Activated CD8-positive, alpha-beta memory T cell treated with anti-CD3 and anti-CD28 coated beads, Interleukin-2, amount 50 U/mL, for 48 hours (primary cell): ENCODE measurements at places on chromosomes 2 and 18.
A peak's percentile ranks its signal among the peaks of the same experiment; 100 is the strongest.

GRCh38 chr2:122736279-122736678, 980.8 kb downstream of the TSN start:
- DNase-seq = no peak

- peak; percentile 26 for DNase-seq
These were observed 151.1 kb downstream of the MBP start for GRCh38 chr18:76981396-76981968.

DNA sequence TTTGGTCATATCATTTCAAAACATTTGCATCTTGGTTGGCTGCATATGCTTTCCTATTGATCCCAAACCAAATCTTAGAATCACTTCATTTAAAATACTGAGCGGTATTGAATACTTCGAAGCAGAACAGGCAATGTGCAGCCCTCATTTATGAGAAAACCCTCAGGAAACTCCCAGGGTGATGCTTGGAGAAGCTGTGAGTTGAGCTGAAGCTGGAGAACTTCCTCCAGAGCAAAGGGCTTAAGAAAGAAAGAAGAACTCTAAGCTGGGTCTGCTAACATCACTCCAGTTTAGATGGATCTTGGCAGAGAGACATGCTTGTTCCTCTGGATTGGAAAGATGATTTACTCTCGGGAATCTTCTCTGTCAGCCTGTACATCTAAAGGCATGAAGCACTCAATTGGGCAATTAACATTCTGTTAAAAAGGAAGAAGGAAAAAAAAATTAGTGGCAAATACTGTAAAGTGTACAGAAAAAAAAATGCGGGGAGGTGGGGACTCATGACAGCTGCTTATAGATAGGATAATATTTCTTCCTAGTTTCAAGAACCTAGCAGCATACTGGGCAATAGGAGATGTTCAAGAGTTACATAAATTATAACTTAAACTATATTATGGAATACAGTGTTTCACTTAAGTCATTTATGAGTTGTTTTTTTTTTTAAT, 49.5 kb downstream of the ATIC start:
- no peak for DNase-seq

GRCh38 chr18:63454497-63454896, 22.3 kb upstream of the SERPINB5 start:
- no peak for DNase-seq

DNA sequence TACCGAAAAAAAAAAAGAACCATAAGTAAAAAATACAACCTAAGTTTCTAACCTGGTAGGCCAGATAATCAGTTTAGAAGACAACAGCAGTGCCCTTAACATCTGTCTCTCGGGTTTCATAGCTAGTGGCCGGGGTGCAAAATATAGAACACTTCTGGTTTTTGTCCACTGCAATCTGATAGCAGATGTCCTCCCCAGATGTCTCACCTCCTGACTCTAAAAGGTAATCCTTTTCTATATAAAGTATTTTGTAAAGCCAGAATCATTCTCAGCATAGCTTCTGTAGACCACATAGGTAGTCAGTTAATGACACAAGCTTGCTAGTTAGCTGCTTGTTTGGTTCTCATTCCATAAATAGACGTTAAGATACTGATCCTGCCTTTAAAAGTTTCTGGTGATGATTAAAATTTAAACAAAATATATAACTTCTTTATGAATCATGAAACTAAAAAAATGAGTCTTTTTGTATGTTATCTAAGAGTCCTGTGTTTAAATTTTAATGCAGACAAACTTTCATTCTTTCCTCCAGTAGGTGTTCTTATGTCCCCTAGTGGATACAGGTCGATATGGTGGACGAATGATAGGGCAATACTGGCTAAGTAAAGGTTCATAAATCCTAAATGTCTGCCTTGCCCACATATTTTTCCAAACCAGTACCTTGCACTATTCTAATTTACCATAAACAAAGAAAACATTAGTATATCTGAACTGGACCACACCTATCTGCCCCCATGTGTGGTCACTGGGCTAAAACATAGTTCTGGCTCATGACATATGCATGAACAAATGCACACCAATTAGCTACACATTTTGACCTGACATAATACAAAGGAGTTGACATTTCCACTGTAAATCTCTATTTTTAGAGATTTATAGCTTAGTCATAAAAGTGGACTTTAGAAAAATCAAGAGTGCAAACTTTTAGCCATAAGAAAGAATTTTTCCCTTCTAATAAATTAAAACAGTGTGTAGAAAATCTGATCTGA, 171.0 kb downstream of the SRBD1 start:
- DNase-seq = no peak

DNA sequence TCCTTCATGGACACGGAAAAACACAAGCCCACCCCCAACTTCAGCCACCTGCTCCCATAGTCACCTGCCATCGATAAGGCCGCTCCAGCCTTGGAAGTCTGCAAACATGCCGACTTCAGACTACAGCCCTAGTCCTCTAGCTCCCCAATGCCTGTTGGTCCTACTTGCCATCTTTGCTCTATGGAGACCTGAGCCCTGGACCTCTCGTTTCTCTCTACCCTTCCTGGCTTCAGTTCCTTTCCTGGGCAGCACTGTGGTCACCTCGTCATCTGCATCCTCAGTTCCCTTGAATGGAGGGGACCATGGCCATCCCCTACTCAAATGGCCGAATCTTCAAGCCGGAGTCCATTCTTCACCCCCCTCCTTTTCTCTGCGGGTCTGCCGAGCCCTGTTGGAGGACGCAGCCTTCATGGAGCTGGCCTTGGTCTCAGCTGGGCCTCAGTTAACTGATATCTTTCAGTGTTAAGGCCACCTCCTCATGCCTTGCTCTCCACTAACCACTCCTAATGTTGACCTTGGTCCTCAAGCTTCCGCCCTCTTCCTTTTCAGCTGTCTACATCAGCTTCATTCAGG, 47.7 kb upstream of the GBX2 start:
- no peak for DNase-seq

GRCh38 chr2:227482638-227483340, 10.8 kb downstream of the AGFG1 start:
- DNase-seq = no peak

- DNase-seq = no peak
These were observed 27.0 kb upstream of the HK2 start for GRCh38 chr2:74806920-74807319.

DNA sequence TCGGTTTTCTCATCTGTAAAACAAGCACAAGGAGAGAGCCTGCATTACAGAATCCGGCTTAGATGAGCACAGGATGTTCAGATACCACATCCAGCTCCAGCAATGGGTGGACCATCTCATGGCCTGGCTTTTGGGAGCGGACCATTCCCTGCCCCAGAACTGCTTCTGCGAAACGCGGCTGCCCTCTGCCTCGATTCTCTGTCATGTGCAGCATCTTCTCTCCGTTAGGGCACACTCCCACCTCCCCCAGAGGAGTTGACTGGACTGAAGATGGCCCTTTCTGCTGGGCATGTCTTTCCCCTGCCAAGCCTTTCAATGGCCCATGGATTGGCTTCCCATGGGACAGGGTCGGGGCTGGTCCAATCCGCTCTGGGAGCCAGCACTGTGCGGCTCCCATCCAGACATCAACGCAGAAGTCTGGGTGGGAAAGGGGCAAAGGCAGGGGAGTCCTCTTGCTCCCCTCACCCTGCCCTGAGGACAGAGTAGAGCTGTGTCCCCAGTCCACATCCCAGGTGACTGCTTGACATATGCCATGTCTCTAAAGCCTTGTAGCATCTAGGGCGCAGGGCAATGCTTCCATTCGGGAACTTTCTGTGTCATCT, 14.3 kb upstream of the FAHD2A start:
- peak; percentile 38 for DNase-seq
